Activated CD8-positive, alpha-beta memory T cell treated with anti-CD3 and anti-CD28 coated beads for 4 hours (primary cell): ENCODE measurements at places on chromosomes 3 and 15.

DNA sequence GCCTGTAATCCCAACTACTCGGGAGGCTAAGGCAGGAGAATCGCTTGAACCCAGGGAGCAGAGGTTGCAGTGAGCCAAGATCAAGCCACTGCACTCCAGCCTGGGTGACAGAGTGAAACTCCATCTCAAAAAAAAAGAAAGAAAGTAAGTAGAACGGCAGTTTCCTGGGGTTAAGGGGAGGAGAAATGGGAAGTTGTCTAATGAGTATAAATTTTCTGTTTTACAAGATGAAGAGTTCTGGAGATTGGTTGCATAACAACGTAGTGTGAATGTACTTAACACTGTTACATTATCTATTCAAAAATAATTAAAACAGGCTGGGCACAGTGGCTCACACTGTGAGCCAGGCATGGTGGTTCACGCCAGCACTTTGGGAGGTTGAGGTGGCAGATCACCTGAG lies 45.4 kb downstream of the GRK7 start:
- DNase-seq, result no peak

DNA sequence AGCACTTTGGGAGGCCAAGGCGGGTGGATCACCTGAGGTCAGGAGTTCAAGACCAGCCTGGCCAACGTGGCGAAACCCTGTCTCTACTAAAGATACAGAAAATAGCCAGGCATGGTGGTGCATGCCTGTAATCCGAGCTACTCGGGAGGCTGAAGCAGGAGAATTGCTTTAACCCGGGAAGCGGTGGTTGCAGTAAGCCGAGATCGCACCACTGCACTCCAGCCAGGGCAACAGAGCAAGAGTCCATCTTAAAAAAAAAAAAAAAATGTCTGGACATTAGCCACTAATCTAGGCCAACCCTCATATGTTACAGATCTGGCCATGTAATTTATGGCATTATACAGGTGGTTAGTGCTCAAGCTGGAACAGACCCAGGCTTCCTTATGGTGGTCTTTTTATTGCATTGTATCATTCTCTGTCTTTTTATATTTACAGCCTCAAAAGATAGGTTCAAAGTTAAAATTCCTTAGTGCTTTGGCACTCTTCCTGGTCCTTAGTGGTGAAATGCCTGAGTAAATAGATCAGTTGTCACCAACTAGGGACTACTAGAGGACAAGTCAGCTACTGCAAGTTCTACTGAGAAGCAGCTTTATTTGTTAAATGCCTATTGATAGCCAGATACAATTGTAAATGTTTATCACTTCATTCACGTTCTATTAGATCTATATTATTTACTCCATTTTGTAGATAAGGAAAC lies 16.0 kb downstream of the STARD9 start:
- DNase-seq, result no peak

DNA sequence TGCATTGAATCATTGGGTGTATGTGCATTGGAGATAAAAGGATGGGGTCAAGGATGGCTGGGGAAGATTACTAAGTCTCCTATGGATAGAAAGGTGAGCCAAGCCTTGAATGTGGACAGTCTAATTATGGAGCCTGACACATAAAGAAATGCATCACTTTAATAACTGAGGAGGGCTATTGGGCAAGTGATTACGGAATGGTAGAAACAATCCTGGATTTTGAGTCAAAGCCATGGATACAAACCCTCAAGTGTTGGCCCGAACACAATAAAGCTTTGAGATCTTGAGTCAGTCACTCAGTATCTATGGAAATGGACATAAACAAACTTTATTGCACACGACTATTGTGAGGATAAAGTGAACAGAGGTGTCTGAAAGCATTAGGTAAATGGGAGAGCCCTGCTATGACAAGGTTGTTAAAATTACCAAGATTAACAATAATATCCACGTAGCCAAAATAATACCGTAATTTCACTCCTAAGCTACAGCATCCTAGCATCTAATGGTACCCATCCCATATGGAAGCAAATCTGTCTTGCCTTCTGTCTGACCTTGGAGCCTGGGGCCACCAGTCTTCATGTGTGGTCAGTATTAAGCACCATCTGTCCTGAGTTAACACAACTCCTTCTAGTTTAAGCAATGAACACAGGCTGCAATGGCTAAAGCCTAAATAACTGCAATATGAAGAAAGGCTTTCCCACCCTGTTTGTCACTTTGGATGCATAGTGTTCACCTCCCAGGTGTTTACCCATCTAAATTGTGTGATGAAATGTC lies 136.9 kb upstream of the PRICKLE2 start:
- DNase-seq, result no peak

DNA sequence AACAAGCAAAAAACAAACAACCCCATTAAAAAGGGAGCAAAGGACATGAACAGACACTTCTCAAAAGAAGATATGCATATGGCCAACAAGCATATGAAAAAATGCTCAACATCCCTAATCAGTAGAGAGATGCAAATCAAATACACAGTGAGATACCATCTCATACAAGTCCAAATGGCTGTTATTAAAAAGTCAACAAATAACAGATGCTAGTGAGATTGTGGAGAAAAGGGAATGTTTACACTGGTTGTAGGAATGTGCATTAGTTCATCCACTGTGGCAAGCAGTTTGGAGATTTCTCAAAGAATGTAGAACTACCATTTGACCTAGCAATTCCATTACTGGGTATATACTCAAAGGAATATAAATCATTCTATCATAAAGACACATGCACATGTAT lies 44.5 kb downstream of the RIOX2 start:
- DNase-seq, result no peak

- DNase-seq, result no peak
Observed at GRCh38 chr3:44659015-44659414, 10.5 kb downstream of the ZNF35 start.

DNA sequence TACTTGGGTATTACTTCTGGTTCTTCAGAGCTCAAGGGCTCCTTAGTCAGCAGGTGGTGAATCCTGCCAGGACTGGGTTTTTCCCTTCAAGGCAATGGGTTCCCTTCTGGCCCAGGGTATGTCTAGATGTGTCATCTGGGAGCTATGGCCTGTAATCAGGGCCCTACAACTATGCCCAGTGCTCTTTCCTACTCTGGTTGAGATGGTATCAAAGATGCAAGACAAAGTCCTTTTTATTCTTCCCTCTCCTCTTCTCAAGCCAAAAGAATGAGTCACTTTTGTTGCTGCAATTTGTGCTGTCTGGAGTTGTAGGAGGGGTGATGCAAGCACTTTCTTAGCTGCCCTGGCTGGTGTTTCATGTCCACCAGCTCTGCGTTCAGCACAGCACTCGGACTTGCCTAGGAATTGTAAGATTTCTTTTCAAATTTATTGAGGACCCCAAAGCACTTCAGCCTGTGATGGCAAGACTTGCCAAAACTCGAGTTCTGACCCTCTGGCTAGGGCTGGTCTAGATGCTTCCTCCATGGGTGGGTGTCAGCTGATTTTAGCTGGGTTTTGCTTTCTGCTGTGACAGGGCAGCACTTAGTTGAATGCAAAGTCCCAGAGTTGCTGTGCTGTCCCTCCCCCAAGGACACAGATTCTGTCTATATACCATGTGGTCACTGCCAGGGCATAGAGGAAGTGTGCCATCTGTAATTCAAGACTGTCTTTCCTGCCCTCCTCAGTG lies 129.2 kb upstream of the CBLB start:
- DNase-seq, result no peak

DNA sequence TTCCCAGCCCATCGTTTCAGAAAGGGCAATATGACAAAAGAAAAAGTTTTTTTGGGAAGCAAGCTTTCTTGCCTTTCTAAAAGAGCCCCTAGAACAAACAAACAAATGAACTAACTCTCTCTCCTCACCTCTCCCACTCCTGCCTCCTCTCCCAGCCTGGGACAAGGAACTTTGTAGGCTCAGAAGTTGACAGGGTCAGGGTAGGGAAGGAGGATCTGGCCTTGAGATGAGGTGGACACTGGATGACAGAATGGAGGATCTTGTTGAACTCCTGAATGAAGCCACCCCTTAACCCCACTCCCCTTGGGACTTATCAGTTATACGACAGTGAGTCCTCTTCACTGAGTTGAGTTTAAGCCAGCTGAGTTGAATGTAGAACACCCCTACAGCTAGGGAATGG lies 1.6 kb upstream of the ITGA11 start:
- no peak for DNase-seq

DNA sequence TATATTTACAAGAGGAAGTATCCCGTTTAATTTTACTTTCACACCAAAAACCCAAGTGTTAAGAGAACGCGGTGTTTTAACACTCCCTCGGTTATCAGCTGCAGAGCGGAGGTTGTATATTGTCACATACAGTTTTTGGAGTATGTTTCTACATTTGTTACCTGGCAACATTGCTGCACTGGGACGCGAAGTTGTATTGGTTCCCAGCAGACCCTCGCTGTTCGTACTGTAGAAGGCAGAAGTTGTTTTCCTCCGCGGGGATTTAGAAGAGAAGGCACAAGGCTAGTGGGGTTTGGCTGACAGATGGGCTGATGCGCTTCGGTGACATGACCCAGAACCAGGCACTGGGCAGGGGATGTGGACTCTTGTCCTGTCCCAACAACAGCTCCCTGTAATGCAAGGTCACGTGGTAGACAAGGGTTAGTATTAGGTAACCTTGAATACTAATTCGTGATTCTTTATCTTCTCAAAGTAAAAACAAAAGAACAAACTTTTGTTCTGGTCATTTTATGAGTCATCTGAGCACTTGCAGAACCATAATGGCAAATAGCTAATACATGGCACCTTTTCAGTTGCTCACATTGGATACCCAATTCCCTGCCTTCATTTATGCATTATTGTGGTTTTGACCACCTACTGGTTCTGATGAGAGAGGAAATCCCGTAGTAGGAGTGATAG lies 230.4 kb upstream of the BHLHE40 start:
- DNase-seq, result no peak

DNA sequence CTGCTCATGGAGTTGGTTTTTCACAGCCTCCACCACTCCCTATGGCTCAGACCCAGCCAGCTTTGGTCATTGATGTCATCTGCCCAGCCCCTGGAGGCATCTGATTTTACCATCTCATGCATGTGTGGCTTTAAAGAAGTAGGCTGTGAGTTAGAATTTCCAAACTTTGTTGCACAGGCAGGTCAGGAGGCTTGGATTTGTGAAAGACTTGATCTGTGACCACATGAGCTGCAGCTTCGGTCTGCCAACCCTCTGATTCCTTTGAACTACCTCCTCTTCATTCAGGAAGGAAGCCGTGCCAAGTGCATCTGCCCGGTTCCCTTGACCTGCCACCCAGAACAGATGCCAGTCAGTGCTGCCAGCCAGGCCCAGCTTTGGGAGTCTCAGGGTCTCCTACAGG lies 9.2 kb downstream of the CTXND1 start:
- no peak for DNase-seq

GRCh38 chr15:92599394-92599970 lies 56.1 kb downstream of the FAM174B start:
- no peak for DNase-seq

GRCh38 chr3:180421721-180422120 lies 180.2 kb upstream of the TTC14 start:
- DNase-seq, result no peak

DNA sequence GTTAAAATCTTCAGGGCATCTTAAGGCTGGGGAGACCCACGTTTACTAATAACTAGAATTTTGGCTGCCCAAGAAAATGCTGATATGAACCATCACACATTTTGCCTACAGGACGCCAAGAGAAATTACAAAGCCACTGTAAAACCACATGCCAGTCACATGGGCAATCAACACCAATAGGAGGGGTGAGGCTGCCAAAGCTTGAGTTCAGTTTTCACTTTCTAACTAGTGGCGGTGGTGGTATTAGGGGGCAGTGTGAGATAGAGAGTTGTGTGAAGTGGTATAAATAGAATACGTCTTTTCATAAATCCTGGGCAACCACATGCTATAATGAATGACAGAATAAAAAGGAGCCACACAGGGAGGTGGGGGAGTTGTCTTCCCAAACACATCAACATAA lies 147.3 kb downstream of the WNT5A start:
- no peak for DNase-seq

GRCh38 chr3:139476348-139476747 lies at the start of gene RBP2:
RBP2 (minus strand) TSS chr3:139476516; CDS start chr3:139476459, 57 bp downstream.
- no peak for DNase-seq
